ENCODE measurements at places on chromosomes 11 and 22.
A peak's percentile ranks its signal among the peaks of the same experiment; 100 is the strongest.

- peak; percentile 35 for DNase-seq
Observed at GRCh38 chr11:68946416-68947090, 34.2 kb downstream of the MRGPRD start.

GRCh38 chr11:123227763-123228495 lies 32.9 kb upstream of the CLMP start:
- no peak for DNase-seq

- peak; percentile 96 for DNase-seq
Observed at GRCh38 chr22:39212721-39213376, 31.9 kb downstream of the PDGFB start.

- DNase-seq = peak; percentile 44
Observed at GRCh38 chr11:61075891-61076290, 26.4 kb upstream of the CD5 start.

DNA sequence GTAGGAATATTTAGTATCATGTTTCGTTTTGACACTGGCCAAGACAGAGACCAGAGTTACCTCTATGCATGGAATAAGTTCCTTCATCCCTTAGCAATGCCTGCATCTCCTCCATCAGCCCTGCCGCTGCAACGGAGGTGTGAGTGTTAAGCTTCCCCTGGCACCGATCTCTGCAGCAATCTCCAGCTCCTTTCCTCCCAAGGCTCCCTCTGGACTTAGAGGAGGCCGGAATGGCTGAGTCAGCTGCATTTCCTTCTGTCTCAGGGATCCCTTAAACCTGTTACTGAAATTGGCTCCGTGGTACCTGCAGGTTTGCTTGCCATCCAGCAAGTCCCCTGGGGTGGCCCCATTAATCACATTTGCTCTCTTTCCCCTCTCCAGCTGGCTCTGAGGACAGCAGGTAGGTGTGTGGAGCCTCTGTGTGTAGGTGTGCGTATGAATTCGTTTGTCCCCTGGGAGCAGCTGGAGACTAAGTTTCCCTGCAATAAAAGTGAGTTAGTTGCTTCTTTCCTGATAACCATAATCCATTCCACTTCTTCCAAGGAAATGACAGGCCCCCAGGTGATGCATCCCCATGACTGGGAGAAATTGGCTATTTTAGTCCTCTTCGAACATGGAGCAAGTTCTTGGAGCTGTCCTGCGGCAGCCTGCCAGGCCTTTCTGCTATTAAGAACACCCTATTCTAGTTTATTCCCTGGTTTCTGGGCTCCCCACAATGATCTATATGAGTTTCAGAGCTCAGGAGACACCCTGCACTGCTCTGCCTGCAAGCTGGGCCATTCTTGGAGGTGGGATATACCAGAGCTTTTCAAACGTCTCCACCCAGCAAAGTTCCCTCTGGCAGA lies 457.2 kb upstream of the CADM1 start:
- no peak for DNase-seq

DNA sequence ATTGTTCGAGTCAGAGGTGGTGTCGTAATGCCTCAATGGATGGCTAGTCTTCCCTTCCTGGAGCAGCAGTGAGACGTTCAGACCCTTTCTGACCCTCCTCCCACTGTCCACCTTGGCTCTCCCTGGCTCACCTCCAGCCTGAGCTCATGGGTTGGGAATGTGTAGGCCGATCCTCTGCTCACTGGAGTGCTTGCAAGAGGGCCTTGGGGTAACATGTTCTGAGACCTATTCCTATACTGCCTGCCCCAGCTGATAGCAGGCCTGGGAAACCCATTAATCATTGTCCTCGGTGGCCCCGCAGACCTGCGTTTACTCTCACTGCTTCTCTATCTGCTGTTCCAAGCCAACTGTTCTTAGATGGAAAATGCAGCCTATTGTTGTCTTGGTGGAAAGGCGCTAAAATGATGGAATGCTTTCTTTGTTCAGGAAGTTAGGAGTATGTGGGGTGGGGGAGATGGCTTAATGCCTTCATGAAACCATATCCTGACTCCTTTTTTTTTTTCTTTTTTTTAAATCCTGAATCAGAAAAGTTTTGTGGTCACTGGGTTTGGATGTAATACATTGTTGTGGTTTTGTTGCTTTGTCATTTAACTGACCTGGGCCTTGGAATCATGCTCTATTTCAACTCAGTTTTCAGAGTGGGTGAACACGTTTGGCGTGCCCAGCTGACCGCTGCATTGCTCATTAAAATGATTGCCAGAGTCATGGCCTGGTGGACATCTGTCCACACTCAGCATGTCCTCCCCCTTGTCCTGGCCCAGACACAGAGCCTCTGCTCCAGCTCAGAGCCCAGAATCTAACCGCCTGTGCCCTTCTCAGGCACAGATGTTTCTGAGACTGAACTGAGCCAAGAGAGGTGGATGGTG lies 72.5 kb downstream of the MICAL2 start:
- DNase-seq = peak; percentile 60

- DNase-seq = no peak
Observed at GRCh38 chr11:114034956-114035355, 24.6 kb upstream of the ZBTB16 start.

DNA sequence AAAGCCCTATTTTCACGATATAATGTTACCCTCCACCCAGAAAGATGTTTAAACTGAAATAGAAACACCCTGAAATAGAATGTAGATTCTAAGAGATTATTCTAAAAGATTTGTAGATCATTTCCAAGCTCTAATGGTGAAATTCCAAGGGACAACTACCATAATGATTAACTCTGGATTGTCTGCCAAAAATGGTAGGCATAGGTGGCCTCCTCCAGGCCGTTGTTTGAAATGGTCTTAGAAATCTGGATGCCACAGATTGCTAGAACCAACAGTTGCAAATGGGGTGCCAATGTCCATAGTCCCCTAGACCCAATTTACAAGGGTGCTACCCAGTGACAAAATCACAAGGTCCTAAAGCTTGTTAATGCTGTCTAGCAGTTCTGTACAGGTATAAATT lies 6.7 kb upstream of the SLC6A5 start:
- DNase-seq = no peak

DNA sequence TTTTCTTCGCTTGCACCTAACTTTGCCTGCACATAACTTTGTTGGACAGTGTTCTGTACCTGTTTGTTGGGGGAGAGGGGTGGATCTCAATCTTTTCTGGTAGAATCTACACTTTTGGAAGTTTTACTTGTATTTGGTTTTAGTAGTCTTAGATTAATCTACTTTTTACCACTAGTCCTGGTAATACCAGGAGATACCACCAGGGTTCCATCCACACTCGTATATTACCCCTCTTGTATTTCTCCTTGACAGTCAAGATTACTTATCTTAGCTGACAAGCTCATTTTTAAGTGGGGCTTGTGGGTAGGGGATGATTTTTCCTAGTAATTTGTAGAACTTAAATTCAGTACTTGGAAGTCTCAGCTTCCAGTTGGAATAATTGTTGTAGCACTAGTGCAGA lies 37.3 kb upstream of the TECTA start:
- peak; percentile 34 for DNase-seq

GRCh38 chr11:103079833-103080232 lies 12.1 kb downstream of the DCUN1D5 start:
- DNase-seq = no peak

GRCh38 chr22:29149841-29150555 lies 55.7 kb upstream of the EMID1 start:
- no peak for DNase-seq

DNA sequence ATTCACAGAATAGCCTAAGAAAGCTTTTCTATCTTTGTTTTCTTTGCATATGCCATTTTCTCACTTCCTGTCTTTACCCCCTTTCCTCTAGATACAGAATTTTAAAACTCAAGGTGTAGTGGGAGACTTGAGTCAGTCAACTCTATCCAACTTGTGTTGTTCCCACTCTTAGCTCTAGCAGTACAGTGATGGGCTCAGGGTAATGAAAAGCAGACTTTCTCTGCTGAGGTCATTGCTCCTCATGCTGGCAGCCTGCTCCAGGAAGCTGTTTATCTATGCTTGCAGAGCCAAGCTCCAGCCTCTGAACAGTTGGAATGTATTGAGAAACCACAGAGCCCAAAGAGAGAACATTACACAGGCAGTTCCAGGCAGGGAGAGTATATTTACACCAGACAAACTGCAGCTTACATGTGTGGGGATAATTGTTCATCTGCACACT lies 68.1 kb downstream of the CSTPP1 start:
- DNase-seq = no peak

GRCh38 chr22:35021161-35021560 lies 44.8 kb upstream of the ISX start:
- no peak for DNase-seq

GRCh38 chr22:38075961-38076360 lies 8.0 kb downstream of the SLC16A8 start:
- no peak for DNase-seq

GRCh38 chr11:73401924-73402833 lies 26.0 kb downstream of the RELT start:
- DNase-seq = no peak

Measured in trophoblast cell (in vitro differentiated cells and primary cell).